CD4-positive, CD25-positive, alpha-beta regulatory T cell (primary cell): ENCODE measurements at places on chromosomes 5 and 9. TPM values are rescaled to one million over a fixed set of nuclear protein-coding genes. Genes with fewer than 3 reads are reported as not detected.

TAF9 gene
- 47.7 TPM for total RNA-seq

LRRC19 gene
- not detected for total RNA-seq

BTNL3 gene
- total RNA-seq: not detected

NUP214 gene
- total RNA-seq: 124 TPM

PCDHB9 gene
- 0.07 TPM for total RNA-seq

CCDC192 gene
- total RNA-seq: not detected

CDKN2B gene
- total RNA-seq: 1.4 TPM

PCDHA1 gene
- total RNA-seq: not detected

NEUROG1 gene
- not detected for total RNA-seq

MFAP3 gene
- total RNA-seq: 15.2 TPM

KCNN2 gene
- not detected for total RNA-seq

ACOT12 gene
- not detected for total RNA-seq

KLHL3 gene
- 24.4 TPM for total RNA-seq

SPATA31C1 gene
- not detected for total RNA-seq

ZNF454 gene
- 0.17 TPM for total RNA-seq

PIGO gene
- 18.3 TPM for total RNA-seq

MLLT3 gene
- total RNA-seq: 63.2 TPM

ZDHHC11B gene
- total RNA-seq: 17.7 TPM

CLIC3 gene
- total RNA-seq: 1.0 TPM

CDC20B gene
- not detected for total RNA-seq

SNCAIP gene
- total RNA-seq: not detected

TOR4A gene
- total RNA-seq: 6.1 TPM

AGTPBP1 gene
- total RNA-seq: 55.6 TPM

IL13 gene
- 0.84 TPM for total RNA-seq

FUT7 gene
- 15.2 TPM for total RNA-seq

SLC45A2 gene
- not detected for total RNA-seq

IFNK gene
- not detected for total RNA-seq

FYB1 gene
- 639 TPM for total RNA-seq

NIPSNAP3A gene
- total RNA-seq: 8.8 TPM

UBTD2 gene
- total RNA-seq: 3.9 TPM

ADAMTS16 gene
- total RNA-seq: not detected

PCDHGB7 gene
- not detected for total RNA-seq
